ENCODE measurements at places on chromosomes 12 and 14.
A peak's percentile ranks its signal among the peaks of the same experiment; 100 is the strongest.

DNA sequence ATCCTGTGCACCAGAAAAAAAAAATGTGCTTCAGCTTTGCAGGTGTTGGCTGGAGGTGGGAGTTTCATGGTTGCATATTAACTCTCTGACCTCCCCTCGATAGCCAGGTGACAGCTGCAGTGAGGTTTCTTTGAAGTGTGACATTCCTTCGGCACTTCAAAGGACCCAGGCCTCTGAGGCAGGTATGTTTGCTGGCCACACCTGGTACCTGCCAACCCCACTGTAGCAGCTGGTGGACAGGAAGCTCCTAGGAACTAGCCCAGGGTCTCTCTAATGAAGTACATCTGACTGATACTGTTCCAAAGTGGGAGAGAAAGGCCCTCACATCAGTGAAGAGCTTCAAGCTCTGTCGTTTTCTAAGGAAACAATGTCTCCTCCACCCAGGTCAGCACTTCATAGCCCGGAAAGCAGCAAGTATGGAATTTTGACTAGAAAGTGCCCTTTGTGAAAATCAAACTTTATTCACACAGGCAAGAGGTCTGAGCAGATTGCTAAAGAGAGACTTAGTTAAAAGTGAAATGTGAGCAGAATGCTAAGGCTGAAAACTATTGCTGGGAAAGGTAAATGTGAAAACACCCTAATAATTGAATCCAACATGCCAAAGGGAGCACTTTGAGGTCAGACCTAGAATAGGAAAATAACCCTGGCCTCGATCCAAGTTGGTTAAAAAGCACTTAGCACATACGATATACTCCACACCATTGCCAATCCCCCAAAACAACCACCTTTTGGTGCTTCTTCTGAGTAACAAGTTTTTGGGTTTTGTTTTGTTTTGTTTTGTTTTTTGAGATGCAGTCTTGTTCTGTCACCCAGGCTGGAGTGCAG is 71.3 kb downstream of the PHLDA1 start:
- peak; percentile 56 for DNase-seq

- DNase-seq, result no peak
These were observed 724 bp downstream of the GTSF1 start for GRCh38 chr12:54472494-54473262.

DNA sequence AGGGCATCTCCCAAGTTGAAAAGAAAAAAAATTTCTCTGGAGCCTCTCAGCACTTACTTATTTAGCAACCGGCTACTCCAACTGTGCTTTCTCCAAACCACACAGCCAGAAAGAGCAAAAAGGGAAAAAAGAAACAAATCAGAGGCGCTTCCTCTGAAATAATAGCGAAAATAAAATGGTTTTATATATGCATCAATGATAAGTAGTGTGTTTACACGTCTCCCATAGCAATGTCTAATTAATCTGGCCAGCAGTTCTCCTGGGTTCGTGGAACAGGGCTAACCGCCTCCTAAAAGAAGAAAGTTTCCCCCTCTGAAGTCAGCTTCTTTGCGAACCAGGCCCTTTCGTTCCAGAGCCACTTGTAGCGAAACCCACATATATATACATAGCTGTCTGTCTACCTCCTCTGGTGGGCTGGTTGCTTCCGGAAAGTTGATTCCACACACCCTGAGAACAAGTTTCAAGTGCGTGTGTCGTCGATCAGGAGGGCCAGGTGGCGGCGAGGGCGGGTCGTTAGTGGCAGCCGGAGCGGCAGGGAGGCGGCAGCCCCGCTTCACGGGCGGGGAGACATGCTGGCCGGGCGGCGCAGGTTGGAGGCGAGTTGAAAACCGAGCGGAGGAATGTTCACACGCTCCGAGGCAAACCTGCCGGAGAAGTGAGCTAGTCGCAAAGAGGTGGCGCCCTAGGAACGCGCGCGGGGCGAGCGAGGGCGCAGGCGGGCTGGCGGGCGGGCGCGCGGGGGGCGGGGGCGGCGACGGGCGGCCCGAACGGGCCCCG is 2.7 kb downstream of the PTHLH start:
- peak; percentile 69 for DNase-seq

DNA sequence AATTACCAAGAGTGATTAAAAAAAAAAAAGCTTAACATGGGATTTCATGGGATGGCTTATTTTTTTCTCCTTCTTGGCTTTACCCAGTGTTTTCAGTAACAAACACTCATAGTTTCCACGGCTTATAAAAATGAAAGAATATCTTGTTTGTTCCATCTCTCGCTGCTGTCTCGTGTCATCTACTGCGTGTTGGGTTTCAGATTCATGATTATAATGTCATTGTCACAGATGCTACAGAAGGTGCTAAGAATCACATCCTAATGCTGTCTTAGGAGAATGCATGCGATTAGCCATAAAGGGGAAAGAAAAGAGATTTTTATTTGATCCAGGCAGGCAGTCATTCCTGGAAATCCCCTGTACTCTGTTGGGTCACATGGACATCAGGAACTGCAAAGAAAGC is 1267.6 kb upstream of the TMEM132C start:
- no peak for DNase-seq

DNA sequence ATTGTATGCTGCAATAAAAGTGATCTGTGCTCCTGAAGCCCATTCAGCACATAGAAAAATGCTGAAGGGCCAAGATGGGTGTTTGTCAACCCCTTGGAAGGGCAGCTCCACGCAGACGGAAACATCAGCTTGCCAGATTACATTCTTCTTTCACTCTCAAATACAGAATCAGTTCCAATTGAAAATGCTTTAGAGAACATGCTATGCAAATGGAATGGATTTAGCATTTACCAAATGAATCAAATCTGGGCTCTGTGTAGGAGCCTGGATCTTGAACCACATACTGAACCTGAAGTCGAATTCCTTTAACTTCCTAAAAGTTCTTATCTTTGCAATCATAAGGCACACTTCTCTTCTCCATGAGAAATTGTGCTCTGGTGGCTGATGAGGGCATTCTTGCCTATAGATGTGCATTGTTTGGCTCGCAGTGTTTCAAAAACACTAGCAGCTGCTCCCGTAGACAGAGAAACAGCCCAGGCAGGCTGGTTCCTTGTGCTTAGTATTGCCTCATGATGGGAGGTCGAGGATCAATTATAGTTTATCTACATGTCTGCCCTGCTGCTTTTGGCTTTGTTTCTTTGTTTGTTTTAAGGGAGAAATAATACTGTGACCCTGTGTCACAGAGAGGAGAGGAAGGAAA is 489.8 kb upstream of the FLRT2 start:
- peak; percentile 65 for DNase-seq

- DNase-seq, result no peak
These were observed 3.7 kb upstream of the FAIM2 start for GRCh38 chr12:49907352-49907751.

GRCh38 chr12:107684029-107684795 is 1.4 kb upstream of the PWP1 start:
- no peak for DNase-seq

- no peak for DNase-seq
These were observed 16.5 kb upstream of the FIGNL2 start for GRCh38 chr12:51864833-51865670.

DNA sequence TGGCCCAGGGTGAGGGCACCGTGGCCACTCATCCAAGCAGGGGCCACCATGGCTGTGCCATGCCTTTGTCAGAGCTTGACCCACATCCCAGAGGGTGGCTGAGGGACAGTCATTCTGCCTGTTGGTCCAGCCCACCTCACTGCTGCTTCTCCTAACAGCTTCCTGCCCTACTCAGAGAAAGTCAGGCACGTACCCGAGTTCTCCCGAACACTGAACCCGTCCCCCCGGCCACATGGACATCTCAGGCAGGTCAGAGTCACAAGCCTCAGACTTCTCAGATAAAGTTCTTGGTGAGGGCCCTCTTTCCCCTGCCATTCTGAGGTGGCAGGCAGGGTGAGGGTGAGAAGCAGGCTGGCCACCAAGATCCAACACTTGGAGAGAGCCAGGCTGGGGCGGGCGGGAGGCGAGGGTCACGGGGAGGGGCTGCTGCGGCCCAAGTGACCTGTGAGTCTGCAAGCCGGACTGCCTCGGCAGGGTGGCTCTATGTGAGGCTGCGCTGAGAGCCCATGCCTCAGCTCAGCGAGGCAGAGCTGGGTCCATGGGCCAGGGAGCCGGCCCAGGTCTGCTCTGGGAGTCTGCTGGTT is 317.8 kb downstream of the TMEM121 start:
- no peak for DNase-seq

GRCh38 chr12:20404576-20405346 is 36.4 kb downstream of the PDE3A start:
- no peak for DNase-seq

DNA sequence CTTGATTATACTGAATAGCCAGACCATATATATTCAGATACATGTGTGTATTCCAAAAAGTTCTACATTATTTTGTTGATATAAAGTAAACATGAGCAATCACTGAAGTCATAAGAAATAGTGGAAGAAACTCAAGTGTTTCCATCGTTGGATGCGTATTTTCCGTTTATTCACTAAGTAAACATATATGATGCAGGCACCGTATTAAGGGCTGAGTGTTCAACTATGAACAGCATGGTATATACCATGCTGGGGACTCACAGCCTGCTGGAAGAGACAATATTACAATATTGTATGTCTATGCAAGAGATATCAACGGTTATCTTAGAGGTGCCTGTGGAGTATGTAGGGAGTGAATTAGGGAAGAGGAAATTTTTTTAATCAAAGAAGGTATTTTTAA is 1.2 kb downstream of the PYROXD1 start:
- DNase-seq, result no peak

GRCh38 chr12:46556105-46556559 is 183.6 kb upstream of the SLC38A2 start:
- DNase-seq, result no peak

All from NCI-H1417 (cell line).